ENCODE measurements at places on chromosomes 7 and 10.

- DNase-seq: no peak
Measured at GRCh38 chr7:51593628-51594027, 277.0 kb upstream of the COBL start.

- DNase-seq: no peak
Measured at GRCh38 chr10:124728071-124728829, 15.9 kb downstream of the FAM53B start.

DNA sequence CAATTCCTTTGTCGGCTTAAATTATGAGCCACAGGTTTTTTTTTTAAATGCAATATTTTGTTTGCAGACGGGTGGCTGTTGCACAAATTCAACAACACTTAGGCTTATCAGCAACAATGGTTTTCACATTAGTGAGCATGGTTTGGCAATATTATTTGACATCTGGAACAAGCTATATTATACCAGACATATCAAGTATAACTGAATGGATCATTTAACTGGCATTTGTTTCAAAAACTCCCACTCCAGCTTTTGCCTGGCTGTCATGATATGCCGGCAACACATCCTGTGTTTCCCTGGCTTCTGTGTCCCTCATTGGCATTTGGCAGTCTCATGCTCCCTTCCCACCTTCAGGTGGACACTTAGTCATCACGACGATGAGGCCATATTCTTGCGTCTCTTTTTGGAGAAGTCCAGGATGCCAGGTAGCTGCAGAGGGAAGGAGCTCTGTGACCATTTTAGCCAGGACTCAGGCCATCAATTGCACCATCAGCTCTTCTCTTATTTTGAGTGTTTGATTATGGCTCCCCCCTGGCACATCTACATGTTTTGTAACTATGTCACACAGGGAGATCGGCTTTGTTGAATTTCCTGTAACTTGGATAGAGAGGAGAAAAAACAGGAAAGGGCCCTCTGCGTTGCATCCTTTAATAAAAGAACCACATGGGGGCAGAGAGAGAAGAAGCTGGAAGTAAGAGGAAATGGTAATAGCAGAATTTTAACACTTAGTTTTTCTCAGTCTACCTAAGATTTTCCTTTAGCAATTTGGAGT lies 413.9 kb downstream of the LRMDA start:
- no peak for DNase-seq

- no peak for DNase-seq
Measured at GRCh38 chr7:98372993-98373392, 27.9 kb downstream of the BAIAP2L1 start.

DNA sequence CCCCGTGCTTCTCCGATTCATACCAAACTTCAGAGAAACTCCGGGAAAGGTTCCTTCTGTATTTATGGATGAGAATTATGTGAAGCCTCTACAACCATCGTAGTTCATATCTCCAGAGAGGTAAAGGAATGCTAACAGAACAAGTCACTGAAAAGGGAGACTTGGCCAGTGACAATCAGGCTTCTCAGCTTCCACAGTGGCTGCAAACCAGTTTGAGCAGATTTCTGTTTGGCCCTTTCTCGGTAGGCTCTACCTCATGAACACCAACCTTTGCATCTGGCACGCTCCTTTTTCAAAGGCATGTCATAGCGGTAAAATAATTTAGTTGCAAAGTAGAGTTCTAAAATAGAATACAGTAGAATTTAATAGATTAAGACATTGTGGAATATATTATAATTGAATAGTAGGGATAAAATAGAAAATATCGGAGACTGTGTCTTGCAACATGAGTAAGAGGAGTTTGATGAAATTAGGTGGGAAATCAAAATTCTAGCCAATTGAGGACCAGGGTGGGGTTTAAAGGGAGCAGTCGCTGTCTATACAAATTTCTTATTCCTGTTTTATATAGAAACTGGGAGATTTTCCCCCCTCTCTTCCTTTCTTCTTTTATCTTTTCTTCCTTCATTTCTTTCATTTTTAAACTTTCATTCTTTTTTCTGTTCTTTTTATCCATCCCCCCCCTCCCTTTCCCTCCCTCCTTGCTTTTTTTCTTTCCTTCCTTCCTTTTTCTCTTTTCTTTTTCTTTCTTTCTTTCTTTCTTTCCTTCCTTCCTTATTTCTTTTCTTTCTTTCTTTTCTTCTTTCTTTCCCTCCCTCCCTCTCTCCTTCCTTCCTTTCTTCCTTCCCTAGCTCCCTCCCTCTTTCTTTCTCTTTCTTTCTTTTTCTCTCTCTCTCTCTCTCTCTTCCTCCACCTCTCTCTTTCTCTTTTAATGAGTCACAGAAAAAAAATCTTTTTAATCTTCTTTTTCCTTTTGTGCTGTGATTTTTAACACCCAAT lies 161.5 kb upstream of the KLF6 start:
- no peak for DNase-seq

DNA sequence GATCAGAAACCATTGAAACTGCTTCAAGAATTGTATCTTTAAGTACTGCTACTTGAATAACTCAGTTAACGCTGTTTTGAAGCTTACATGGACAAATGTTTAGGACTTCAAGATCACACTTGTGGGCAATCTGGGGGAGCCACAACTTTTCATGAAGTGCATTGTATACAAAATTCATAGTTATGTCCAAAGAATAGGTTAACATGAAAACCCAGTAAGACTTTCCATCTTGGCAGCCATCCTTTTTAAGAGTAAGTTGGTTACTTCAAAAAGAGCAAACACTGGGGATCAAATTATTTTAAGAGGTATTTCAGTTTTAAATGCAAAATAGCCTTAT lies 14.7 kb downstream of the HNRNPA2B1 start:
- no peak for DNase-seq

DNA sequence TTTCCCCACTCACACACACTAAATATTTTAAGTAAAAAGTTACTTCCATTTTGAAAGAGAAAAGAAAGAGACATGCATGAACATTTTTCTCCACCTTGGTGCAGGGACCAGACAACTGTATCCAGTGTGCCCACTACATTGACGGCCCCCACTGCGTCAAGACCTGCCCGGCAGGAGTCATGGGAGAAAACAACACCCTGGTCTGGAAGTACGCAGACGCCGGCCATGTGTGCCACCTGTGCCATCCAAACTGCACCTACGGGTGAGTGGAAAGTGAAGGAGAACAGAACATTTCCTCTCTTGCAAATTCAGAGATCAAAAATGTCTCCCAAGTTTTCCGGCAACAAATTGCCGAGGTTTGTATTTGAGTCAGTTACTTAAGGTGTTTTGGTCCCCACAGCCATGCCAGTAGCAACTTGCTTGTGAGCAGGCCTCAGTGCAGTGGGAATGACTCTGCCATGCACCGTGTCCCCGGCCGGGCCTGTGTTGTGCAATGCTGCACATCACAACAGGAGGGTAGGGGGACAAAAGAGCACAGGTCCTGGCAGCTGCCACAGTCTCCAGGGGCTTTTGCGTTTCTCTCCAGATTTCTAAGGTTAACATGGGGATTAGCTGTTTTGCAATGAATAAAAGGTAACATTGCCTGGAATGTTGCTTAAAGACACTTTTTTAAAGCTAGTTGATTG lies 146.5 kb downstream of the EGFR start:
- DNase-seq: no peak

DNA sequence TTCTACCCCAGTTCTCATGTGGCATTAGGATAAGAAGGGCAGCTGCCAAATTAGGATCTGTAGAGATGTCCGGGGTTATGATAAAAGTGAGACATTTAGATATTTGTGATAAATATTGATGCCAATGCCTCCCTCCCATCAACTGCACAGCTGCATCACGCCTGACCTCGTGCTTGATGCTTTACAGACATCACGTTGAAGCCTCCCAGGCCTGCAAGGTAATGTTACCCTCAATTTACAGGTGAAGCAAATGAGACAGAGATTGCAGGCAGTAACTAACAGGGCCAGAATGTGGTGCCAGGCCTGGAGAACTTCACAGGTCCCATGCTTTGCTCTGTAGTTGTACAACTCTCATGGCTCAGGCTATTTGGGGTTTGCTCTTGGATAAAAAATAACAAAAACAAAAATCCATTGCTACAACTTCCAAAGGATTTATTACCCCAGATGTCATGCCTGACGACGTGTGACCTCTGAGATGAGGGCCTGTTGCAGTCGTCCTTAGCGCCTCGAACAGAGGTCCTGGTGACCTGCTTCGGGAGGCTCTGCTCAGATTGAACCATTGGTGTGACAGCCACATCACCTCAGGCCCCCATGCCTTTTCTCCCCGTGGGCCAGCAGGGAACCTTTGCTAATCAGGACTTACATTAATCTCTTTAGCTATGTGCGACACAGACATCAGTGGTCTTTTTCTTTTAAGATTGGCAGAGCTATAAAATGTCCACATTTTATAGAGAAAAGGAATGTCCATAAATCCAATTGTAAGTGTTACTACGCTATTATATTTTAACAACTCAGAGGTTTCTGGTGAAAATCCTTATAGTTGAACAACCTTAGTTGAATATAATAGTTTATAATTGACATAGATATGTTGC lies 169.3 kb downstream of the ADAM12 start:
- DNase-seq: no peak

DNA sequence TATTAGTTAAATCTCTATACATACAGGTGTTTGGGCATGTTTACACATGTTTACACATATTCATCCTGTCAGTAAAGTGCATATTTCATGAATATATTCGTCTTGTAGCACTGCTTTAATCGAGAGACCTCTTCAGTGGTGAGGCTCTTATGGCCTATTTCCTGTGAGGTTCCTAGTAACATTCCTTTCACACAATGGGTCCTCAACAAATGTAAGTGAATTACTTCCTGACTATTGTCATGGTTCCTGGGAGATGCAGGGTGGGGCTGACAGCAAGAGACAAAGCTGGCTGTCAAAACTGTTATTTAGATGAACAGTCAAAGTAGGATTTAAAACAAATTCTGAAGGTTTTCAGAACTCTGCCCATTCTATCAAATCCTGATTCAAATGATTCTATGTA lies 12.4 kb upstream of the SEMA3A start:
- no peak for DNase-seq

Data from CD4-positive, alpha-beta T cell treated with Interleukin-6 at 100 ng/mL for 8 hours (primary cell).